ENCODE measurements at places on chromosomes 2 and 18.

- DNase-seq, result no peak
These were observed 36.7 kb upstream of the NEB start for GRCh38 chr2:151770995-151771394.

DNA sequence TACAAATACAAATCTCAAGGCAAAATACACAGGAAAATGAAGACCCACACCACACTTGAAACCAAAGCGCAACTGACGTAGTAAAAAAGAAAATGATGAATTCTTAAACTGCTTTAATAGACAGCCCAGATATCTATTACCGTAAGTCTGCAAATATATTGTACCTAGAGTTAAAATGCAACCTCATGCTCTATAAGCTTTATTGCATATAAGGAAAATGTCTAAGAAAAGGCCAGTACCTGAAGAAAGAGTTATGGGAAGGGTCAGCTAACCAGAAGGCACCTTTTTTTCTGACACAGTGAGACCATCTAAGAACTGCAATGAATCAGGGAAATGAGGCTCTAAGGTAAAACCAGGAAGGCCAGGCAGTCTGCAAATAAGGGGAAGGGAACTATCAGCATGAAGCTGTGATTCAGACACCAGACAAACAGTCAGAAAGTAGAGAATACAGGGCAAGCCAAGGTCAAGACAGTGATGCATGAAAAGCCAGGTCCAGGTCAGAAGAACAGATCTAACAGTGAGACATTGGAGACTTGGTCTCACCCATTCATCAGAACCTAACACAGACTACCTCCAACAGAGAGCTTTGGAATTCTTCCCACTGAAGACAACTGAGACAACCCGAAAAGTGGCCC is 46.9 kb downstream of the PDE11A start:
- DNase-seq, result no peak

GRCh38 chr2:121309801-121310200 is 24.8 kb upstream of the TFCP2L1 start:
- no peak for DNase-seq

DNA sequence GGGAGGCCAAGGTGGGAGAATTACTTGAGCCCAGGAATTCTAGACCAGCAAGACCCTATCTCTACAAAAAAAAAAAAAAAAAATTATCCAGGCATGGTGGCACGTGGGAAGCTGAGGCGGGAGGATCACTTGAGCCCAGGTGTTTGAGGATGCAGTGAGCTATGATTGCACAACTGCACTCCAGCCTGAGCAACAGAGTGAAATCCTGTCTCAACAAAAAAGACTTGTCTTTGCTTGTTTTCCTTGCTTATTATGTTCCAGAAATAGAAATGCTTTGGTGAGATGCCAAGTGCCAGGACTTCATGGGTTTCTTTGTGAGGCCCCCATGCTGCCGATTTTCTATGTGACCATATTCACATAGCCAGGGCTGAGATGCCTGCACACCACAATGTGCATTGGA is 9.0 kb downstream of the DCDC2C start:
- peak; percentile 68 for DNase-seq

- no peak for DNase-seq
These were observed 8.4 kb downstream of the ITSN2 start for GRCh38 chr2:24351981-24352380.

DNA sequence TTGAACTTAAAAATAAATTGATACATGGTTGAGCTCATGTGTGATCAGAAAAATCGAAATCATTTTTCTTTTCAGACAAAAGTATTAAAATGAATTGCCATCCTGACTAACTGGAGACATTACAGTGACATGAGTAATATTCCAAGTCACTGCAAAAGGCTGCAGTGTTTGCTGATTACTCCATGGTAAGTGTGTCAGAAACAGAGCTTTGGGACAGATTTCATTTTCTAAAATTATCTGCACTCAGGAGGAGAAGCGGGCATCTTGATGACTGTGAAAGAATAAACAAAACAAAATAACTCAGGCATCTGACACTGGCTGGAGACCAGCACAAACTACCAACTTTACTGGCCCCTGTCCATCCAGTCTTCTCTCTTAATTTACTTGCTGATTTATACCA is 312.3 kb upstream of the PIK3C3 start:
- DNase-seq, result no peak

DNA sequence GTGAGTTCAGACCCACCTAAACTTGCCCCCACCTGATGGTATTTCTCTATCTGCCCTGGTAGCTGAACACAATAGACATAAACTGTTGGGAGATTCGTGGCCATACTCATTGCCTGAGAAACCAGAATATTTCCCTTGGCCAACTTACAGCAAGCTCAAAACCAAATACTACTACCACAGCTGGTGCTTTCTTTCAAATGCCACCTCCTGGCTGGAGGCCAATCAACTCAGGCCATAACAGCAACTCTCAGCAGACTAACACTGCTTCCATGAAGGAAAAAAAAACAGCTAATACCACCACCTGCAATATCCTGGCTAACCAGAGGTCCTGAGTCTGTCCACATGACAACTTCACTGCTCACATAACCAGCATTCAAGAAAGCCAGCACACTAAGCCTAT is 373.1 kb downstream of the CMPK2 start:
- peak; percentile 13 for DNase-seq

- no peak for DNase-seq
These were observed 218.8 kb downstream of the BCL11A start for GRCh38 chr2:60334610-60335009.

DNA sequence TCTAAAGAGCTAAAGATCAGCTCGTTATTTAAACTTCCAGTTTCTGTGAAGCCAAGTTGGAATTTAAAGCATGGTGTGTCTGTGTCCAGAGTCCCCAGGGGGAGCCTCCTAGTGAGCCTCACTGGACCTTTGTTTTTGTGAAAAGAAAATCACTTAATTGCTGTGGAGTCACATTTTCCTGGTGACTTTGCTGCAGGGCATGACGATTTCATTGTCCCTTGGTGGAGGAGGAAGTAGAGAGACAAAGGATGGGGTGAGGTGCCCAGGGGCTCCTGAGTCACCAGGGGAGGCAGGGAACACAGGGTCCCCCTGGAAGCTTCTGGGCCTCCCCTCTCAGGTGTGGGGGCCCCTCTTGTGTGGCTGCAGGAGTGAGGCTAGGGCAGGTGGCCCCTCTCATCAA is 19.7 kb downstream of the ATP6V1C2 start:
- no peak for DNase-seq

DNA sequence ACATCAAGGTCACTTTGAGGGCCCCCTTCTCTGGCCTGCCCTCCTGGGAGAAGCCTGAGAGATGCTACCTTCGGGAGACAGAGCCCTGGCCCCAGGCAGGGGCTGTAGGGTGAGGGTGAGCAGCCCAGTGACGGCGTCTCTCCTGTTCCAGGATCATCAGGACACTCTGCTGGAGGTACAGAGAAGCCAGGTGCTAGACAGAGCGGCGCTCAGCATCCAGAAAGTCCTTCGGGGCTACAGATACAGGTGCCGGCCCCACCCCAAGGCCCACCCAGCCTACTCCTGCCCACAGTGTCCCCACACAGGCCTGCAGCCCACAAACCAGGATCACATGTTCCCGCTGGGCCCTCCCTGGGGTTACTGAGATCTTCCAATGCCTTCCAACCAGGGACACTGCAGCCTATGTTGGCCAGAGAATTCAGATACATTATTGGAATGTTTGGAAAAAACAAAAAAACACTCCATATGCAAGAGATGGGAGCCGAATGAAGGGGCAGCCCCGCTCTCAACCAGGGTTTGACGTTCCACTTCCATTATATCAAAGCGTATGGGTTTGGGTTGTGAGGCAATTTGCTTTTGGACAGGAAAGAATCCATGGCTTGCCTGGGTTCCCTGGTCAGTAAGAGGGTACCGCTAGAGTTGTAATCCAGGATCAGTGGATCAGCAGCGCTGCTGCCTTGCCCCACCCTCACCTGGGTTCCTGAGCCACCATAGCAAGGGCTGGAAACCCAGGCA is 49.5 kb upstream of the GPR17 start:
- no peak for DNase-seq

DNA sequence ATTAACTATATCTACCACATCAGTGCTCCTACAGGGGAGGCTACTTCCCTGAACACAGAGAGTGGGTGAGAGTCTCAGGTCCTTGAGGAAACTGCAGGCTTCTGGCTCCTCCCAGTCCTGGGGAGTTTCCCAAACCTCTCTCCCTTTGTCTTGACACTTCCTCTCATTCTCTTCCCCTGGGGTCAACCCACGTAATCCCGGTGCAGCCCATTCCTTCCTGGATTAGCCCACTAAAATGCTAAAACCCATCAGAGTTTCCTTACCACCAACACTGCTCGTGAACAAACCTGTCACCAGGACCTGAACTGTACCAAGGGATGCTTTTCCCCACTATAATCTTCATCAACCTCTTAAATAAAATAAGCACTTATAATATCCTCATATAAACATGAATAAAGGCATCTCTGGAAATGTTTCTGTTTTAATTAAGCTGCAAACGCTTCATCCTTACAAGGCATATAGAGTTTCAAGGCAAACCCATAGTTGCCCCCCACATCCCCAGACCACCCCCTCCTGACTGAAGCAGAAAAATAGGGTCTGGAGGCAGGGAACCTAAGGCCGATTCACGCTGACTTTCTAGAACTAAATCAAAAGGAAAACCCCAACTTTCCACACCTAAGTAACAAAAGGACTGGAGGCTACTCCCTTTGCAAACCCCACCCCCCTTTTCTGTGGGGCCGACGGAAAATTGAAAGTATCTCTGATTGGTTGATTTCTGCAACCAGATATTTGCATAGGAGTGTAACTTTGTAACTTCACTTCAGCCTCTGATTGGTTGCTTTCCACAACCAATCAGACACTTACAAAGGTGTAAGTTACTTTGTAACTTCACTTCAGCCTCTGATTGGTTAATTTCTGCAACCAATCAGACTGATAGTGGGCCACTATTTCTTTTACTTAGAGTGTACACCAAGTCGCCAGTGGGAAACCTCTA is 19.0 kb downstream of the TMSB10 start:
- DNase-seq, result no peak

- no peak for DNase-seq
These were observed 57.8 kb upstream of the NEUROD1 start for GRCh38 chr2:181738074-181738473.

GRCh38 chr2:220499225-220499624 is 871.8 kb downstream of the SLC4A3 start:
- DNase-seq, result peak; percentile 88

DNA sequence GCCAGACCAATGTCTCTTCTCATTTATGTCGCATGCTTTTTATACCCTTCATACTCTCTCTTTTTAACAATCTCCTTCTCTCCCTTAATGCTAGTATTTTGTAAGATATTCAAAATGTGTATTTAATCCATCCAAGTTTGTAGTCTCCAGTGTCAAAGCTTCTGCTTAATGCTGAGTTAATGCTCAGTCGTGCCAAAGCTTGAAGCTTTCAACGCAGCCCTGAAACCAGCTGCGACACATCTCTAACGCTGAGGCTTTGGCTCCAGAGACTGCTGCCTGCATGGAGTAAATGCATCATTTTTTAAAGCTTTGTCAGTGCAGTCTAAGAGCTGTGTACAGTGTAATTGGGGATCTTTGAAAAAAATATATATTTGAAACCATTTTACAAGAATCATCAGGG is 2108.8 kb upstream of the PIK3C3 start:
- DNase-seq, result no peak

GRCh38 chr2:236644502-236644911 is 74.9 kb downstream of the ACKR3 start:
- DNase-seq, result no peak

DNA sequence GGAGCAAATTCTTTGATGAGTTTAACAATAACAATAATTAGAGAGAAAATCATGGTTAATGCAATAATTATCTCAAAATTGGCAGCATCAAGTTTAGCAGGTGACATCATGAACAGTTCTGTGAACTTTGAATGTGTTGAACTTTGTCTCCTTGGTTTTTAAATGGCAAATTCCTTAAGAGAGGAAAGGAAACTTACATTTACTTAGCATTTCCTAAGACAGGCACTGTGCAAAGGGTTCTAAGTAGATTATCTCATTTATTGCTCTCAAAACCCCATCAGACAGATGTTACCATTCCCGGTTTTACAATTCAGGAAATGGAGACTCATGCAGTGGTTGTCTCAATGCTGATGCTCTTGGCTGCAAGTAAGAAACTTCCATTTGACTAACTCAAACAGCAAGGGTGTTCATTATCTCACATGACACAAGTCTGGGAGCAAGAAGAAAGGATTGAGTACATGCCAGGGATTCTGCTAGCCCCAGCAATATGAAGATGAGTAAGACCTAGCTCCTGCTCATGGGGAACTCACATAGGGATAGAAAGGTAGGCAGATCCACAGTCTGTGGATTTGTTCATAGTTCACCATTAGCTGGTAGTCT is 81.3 kb upstream of the ITGA6 start:
- no peak for DNase-seq

DNA sequence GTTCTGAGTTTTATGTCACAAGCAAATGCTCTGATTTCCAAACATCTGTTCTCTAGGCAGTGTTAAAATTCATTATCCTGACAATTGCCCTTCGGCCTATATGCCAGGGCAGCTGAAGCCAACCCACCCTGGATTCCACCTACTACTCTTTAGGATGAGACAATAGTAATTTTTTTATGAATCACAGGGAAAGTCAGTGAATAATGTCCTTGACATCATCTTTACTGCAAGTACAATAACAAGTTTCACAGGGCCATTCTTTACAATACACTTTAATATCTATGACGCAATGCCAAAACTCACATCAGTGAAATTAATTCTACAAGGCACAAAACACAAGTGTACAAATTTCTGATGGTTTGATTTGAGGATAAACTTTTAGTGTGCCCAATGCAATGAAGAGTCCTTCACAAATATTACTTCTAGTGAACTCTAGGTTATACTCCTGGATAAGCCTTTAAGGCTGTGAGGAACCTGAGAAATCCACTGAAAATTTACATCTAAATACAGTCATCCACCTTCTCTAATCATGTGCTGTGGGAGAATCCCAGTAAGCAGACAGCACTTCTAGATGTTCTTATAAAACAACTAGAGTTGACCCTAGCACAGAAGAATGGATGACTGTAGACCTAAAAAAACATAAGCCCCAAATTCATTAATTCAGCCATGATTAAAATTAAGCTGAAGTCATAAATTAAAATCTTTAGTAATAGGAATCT is 77.3 kb upstream of the CTLA4 start:
- no peak for DNase-seq

DNA sequence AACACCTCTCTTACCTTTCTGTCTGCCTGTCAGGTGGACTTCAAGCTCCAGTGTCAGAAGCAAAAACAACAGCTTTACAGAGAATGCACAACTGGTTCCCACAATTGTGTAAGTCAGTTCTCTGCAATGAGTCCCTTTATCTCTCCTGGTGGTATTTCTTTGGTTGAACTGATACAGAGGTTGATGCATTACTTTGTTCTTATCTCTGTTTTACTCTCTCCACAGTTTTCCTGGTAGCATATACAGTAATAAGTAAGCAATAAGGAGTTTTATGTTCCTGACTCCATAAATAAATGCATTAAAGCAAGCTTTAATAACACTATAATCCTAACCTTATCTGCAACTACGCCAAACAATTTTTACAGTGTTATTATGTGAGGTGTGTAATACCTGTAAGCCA is 310.3 kb upstream of the GYPC start:
- DNase-seq, result no peak

- no peak for DNase-seq
These were observed 43.5 kb downstream of the COX7A2L start for GRCh38 chr2:42317486-42317885.

All from DMS79 treated with DMSO at 0.1 percent for 48 hours (cell line).